ENCODE measurements at places on chromosomes 2 and 18. TPM values are rescaled to one million over a fixed set of nuclear protein-coding genes. Genes with fewer than 3 reads are reported as not detected.

The TNFAIP6 gene
- not detected for total RNA-seq

DNA sequence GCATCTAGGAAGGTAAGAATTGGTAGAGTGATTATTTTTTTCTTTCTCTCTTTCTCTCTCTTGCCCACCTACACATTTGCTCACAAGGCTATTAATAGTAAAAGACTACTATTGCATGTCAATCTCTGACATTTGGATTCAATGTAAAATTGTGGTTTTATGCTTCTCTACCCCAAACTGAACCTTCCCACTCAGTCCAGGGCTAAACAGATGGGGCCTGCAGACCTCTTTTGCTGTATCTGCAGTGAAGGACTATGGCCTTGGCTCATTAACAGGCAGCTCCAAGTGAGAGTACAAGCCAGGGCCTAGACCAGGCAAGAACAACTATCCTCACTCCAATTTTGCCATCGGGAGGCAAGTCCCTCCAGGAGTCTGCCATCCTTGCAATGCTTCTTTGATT, 68.3 kb upstream of the ARL4C start:
- no peak for DNase-seq

DNA sequence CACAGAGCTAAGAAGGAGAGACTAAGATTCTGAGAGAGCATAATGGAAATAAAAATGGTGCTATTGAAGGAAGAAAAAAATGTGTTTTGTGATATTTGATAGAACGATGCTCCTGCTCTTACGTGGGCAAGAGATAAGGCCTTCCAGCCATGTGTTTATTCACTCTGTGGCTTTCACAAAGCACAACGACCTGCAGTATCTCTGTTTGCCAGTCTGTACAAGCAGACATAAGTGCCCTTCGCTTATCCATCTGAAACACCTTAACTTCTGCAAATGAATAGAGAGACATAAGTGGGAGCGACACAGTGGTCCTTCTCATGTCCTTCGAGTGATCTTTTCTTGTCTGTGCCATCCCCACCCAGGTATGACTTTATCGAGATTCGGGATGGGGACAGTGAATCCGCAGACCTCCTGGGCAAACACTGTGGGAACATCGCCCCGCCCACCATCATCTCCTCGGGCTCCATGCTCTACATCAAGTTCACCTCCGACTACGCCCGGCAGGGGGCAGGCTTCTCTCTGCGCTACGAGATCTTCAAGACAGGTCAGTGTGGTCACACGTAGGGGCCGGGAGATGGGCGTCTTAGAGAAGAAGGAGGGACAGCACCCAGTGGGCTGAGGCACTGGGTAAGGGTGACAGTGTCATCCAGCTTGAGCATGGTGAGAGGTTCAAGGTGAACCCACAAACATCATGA, 33.7 kb downstream of the NRP2 start:
- no peak for DNase-seq

DNA sequence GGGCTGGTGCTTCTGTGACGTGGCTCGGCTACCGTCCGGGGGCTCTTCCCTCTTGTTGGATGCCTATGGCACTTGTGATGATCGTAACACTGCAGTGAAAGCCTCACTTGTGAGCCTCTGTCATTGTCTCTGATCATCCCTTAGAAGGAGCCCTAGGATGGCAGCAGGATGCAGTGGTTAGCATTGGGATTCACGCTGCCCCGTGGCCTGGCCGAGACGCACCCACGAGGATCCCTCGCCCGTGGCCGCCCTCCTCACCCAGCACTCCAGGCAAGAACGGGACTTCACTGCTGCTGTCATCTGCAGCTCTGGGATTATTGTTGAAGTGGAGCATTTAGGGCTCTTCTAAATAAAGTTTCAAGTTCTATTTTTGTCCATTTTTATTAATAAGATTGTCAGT, 46.8 kb upstream of the CTDP1 start:
- no peak for DNase-seq

The KCTD1 gene
- total RNA-seq, result 3.7 TPM

GRCh38 chr2:238475034-238475433, 48.3 kb downstream of the ASB1 start:
- no peak for DNase-seq

DNA sequence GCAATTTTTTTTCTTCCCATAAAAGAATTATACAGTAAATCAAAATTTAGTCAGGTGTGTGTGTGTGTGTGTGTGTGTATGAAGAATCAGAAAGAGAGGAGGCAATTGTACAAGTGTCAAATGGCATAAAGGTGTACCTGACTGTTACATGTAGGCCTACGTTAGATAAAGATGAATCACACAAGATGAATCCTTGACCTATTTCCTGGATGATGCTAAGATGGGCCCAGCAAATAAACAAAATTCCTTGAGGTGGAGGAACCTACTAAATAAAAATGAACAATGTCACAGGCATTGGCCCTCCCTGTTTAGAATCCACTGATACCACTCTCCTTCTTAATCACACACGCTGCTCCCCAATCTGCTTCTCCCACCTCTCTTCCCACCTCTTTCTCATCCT, 79.7 kb upstream of the LRATD1 start:
- no peak for DNase-seq

DNA sequence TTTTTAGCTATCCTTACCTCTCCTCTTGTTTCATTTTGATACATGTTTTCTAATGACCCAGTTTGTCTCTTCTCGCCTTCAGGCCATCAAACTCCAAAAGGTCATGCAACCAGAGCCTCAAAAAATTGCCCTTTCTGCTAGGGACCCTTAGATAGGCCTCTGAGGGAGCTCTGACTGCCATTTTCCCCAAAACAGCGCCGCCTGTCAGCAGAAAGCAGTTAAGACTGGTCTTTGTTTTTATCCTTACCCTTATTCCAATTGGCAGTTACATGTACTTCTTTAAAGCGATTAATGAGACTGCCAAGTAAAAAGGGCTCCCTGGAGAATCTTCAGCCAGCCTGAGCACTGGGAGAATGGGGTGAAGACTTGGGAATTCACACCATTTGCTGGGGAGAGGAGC, 55.1 kb upstream of the RIT2 start:
- no peak for DNase-seq

GRCh38 chr18:54359233-54359632, 1.5 kb downstream of the C18orf54 start:
- DNase-seq, result no peak
